Activated CD8-positive, alpha-beta T cell treated with anti-CD3 and anti-CD28 coated beads for 36 hours (primary cell): ENCODE measurements at places on chromosomes 11 and 22. TPM values are rescaled to one million over a fixed set of nuclear protein-coding genes. Genes with fewer than 3 reads are reported as not detected.

GRCh38 chr11:29781268-29781667, 235.6 kb downstream of the KCNA4 start:
- H3K4me3 ChIP-seq, result no peak overlapping the region
- DNase-seq, result no peak
- no peaks in the 10 kb centered on the region for H3K36me3 ChIP-seq
- H3K27ac ChIP-seq, result no peak overlapping the region

DNA sequence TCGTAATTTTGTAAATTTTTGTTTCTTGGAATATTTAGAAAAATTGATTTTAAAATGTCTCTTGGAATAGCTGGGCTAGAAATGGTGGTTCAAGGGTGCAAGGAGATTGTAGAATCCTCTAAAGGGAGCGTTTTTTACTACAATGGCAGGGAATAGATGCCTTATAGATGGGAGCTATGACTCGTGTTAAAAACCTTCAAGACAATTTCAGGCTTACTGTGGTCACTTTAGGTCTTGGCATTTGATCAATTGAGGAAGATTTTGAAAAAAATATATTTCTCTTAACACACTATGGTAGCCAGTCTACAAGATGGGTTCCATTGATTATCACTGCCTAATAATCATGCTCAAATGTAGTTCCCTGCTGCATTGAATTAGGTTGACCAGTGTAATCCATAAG, 25.0 kb downstream of the METTL15 start:
- H3K27me3 ChIP-seq, result no peaks in the 10 kb centered on the region
- H3K27ac ChIP-seq, result no peak overlapping the region
- H3K36me3 ChIP-seq, result peaks cover 48% of the 10 kb centered on the region
- no peaks in the 10 kb centered on the region for H3K4me1 ChIP-seq

Gene CASP12
- total RNA-seq, result not detected

DNA sequence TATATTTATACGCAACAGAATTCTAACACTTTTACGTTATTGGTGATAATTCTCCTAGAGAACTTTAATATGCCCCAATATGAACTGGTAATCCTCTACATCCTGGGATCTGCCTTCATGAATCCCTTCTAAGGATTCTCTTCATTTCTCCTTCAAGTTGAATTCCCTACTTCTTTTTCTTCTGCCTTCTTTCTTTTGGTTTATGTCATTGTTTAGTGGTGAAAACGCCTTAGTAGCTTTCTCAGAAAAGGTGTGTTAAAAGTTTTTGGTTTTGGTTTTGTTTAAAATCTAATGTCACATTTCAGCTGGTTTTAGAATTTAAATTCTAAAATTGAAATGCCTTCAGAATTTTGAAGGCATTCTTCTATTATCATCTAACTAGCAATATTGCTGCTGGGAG, 17.7 kb upstream of the RTL6 start:
- no peaks in the 10 kb centered on the region for H3K4me1 ChIP-seq
- no peaks in the 10 kb centered on the region for H3K36me3 ChIP-seq
- no peak overlapping the region for H3K27ac ChIP-seq
- H3K27me3 ChIP-seq, result peaks cover 20% of the 10 kb centered on the region
- DNase-seq, result no peak

GRCh38 chr11:124622531-124623451, at the start of gene TBRG1:
TBRG1 (plus strand) TSS chr11:124622864; CDS start chr11:124623084, 220 bp downstream.
- H3K27me3 ChIP-seq, result peaks cover 6% of the 10 kb centered on the region
- H3K4me3 ChIP-seq, result peak within 1 kb of the TSS; percentile 86
- peaks cover 21% of the 10 kb centered on the region for H3K36me3 ChIP-seq
- H3K4me1 ChIP-seq, result peaks cover 29% of the 10 kb centered on the region
- DNase-seq, result peak; percentile 88
